Activated CD4-positive, alpha-beta T cell treated with anti-CD3 and anti-CD28 coated beads for 36 hours (primary cell): ENCODE measurements at places on chromosomes 11 and 22. TPM values are rescaled to one million over a fixed set of nuclear protein-coding genes. Genes with fewer than 3 reads are reported as not detected.

Gene CBLIF
- total RNA-seq: not detected

Gene OR51B5
- not detected for total RNA-seq

Gene RHOD
- 0.47 TPM for total RNA-seq

Gene MMP7
- total RNA-seq: not detected
